Esophagus muscularis mucosa (tissue), 4 donors: ENCODE measurements at places on chromosomes 3 and 15.

GRCh38 chr15:47188758-47189507 is 528.4 kb upstream of the SEMA6D start:
- peaks cover 17% of the 10 kb centered on the region for H3K4me1 ChIP-seq
- no peaks in the 10 kb centered on the region for H3K36me3 ChIP-seq
- no peak for DNase-seq
- H3K27me3 ChIP-seq, result peaks cover 19% of the 10 kb centered on the region
- no peak overlapping the region for H3K27ac ChIP-seq
- no peak overlapping the region for H3K4me3 ChIP-seq

DNA sequence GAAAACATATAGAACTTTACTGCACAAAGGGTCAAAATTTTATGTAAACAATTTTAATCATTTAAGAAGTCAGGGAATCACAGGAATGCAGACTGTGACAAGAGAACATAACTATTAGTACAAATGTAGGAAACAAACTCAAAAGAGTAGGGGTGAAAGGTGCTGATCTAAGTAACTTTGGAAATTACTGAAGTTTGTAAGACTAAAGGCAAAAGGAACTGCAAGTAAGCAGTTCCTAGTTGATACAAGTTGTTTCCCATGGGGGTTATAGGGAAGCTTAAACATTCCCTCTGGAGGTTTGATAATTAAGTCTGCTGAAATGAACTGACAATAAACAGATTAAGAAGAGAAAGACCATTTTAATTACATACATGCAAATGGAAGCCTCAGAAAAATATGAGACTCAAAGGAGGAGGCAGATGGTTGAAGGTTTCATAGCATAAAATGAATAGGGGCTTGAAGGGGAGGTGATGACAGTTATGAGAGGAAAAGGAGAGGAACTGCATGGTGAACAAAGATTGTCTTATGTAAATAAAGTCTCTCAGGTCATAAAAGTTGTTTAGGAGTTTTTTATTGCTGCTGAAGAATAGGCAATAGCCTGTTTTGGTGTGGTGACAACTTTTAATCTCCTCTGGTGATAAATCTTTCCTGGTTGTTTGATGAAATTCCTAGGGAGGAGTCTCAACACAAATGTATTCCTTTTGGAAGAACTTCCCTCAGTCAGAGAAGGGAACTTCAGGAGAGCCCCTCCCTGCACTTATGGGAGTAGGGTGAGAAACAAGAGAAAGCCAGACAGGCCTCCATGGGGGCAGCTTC is 17.1 kb downstream of the SETMAR start:
- no peaks in the 10 kb centered on the region for H3K36me3 ChIP-seq
- no peak overlapping the region for H3K27ac ChIP-seq
- H3K4me1 ChIP-seq, result peaks cover 10% of the 10 kb centered on the region
- no peak for DNase-seq
- H3K27me3 ChIP-seq, result no peaks in the 10 kb centered on the region

- no peak for DNase-seq
- no peak overlapping the region for H3K27ac ChIP-seq
- no peak overlapping the region for H3K4me3 ChIP-seq
- no peaks in the 10 kb centered on the region for H3K4me1 ChIP-seq
These were observed 13.8 kb upstream of the OCA2 start for GRCh38 chr15:28112962-28113361.

- H3K4me3 ChIP-seq, result peak overlapping the region; percentile 63
- H3K4me1 ChIP-seq, result peaks cover 39% of the 10 kb centered on the region
- no peaks in the 10 kb centered on the region for H3K36me3 ChIP-seq
- H3K27ac ChIP-seq, result peak overlapping the region; percentile 95
These were observed 626 bp upstream of the PTPRG start for GRCh38 chr3:61560517-61561373.

GRCh38 chr15:84598250-84598649 is 2.6 kb upstream of the ZSCAN2 start:
- peaks cover 25% of the 10 kb centered on the region for H3K4me1 ChIP-seq
- DNase-seq, result no peak
- no peaks in the 10 kb centered on the region for H3K27me3 ChIP-seq
- H3K36me3 ChIP-seq, result no peaks in the 10 kb centered on the region

GRCh38 chr15:28919679-28920655 is 34.2 kb downstream of the APBA2 start:
- no peak overlapping the region for H3K4me3 ChIP-seq
- H3K4me1 ChIP-seq, result no peaks in the 10 kb centered on the region
- H3K27ac ChIP-seq, result no peak overlapping the region
- DNase-seq, result no peak
- H3K36me3 ChIP-seq, result no peaks in the 10 kb centered on the region

DNA sequence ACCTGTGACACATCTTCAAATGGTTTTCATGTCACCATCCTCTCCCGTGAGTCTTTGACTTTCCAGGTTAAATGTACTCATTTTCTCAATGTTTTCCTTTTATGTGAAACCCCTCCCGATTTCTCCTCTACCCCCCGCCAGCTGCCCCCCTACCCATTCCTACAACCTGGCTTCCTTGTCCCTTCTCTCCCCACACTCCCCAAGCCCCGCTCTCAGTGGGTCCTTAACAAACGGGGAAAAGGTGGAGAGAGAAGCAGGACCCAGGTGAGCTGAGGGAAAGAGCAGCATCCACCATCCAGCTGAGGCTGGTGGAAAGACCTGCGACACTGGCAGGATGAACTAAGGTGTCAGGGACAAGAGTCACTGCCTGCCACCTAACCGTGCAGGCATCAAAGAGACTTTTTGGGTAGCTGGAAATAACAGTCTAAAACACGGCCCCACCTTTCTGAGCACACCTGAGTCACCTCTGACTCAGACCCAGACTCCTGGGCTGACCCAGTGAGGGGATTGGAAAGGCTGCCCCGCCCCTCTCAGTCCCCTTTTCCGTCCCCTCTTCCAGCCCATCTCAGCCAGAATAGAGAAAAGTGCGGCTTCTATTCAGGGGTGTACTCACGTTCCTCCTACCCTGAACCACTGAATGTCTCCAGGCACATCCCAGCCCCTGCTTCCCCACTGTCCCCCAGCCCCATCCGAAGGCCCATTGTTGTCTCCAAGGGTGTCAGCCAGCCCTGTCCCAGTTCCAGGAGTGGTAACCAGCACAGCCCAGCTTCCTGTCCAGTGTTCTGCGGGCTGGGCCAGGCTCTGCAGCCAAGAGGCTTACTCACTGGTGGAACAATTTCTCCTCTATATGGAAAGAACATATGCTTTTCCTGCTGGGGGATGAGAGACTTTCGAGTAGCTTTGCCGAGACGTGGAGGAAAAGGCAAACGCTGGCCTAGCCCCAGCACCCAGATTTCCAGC is 20.4 kb downstream of the ISG20 start:
- no peak overlapping the region for H3K4me3 ChIP-seq
- no peak overlapping the region for H3K27ac ChIP-seq
- DNase-seq, result peak; percentile 87
- no peaks in the 10 kb centered on the region for H3K36me3 ChIP-seq

DNA sequence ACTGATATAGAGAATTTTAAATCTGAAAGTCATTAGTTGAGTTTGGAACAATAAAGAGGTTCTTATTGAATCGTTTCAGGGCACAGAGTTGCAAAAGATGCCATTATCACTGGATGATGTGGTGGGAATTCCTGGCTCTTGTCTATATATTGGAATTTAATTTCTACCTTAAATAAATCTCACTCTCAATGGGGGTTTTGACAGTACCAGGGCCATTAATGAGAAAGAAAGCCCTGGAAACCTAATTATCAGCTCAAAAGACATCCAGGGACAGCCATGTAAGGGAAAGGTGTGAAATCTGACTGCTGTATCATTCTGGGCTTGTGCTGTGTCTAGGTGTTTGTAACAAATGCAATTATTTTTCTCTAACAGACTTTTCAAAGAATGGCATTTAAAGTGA is 285.7 kb downstream of the TBL1XR1 start:
- H3K27ac ChIP-seq, result no peak overlapping the region
- no peak for DNase-seq
- H3K4me3 ChIP-seq, result no peak overlapping the region
- no peaks in the 10 kb centered on the region for H3K36me3 ChIP-seq
